Activated T-cell treated with anti-CD3 and anti-CD28 coated beads for 4 hours (primary cell): ENCODE measurements at places on chromosomes 4 and X.

DNA sequence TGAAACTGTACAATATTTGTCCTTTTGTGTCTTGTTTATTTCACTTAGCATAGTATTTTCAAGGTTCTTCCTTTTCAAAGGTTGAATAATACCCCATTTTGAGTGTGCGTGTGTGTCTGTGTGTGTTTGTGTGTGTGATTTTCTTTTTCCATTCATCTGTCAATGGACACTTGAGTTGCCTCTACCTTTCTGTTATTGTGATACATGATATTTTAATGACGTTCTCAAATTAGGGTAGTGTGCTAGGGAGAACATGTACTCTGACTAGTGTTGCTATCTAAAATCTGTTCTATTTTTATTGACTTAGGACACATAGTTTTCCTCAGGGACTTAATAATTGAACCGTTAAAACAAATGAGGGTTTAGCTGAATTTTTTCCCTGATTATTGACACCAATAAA, 9.9 kb downstream of the MMRN1 start:
- DNase-seq = no peak

DNA sequence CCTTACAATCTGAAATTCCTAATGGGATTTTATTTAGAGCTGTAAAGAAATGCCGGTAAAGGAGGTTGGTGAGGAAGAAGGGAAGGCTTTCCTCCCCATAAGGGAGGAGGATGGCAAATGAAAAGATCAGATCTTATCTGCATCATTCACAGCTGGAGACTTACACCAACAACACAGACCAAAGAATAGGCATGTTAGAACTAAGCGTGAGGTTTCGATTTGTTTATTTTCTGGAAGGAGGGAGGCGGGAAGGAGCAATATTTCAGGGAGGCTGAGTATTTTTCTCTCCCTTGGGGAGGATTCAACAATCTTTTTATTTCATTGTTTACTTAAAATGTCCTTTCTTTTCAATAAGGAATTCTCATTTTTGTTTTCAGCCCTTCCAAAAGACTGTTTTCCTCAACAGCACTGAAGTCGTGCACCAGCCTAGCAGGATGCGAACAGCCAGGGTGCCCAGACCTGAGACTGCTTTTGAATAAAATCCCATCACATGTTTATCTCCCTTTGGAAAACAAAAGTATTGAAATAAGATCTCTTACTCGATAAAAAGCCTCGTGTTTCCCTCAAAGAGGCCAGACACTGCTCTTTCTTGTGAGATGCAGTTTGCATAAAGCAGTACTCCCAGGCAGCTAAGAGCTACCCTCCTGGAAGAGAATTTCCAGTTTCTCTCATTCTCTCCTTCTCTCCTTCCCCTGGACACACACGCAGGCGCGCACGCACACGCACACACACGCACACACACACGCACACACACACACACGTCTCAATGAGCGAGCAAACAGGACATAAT, 236.1 kb downstream of the MGST2 start:
- DNase-seq = no peak

DNA sequence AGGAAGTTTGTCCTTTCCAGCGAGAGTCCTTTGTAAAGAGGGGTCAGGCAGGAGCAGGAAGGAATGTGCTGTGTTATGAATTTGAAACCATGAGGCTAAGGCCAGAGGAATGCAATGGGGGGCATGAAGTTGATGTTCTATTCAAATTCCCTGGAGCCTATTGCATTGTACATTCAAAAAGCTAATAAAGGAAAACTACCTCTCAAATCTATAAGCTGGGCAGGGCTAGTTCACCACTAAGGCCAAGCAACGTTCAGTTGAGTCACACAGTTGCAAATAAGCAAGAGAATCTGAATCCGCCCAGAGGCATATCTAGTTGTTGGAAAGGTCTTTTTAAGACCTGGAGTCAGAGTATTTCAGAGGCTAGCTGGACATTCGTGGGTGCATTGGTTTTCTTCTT, 148.3 kb downstream of the DCTD start:
- no peak for DNase-seq

GRCh38 chr4:150243932-150244331, 165.7 kb downstream of the DCLK2 start:
- no peak for DNase-seq

DNA sequence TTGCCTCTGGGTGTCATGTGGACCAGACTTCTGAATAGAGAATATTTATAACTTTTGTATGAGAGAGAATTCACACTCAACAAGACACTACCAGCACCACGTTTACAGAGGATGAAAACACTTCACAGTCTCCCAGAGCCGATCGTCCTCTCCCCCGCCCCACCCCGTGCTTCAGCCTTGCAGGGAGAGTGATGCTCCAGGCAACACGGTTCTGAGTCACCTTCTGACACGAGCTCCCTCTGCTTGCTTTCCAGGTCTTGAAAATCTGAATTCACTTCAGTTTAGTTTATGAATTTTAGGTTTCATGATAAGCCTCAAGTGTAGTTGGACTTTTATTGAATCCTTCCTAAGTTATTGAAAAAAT, 59.8 kb downstream of the CPLX1 start:
- DNase-seq = no peak

DNA sequence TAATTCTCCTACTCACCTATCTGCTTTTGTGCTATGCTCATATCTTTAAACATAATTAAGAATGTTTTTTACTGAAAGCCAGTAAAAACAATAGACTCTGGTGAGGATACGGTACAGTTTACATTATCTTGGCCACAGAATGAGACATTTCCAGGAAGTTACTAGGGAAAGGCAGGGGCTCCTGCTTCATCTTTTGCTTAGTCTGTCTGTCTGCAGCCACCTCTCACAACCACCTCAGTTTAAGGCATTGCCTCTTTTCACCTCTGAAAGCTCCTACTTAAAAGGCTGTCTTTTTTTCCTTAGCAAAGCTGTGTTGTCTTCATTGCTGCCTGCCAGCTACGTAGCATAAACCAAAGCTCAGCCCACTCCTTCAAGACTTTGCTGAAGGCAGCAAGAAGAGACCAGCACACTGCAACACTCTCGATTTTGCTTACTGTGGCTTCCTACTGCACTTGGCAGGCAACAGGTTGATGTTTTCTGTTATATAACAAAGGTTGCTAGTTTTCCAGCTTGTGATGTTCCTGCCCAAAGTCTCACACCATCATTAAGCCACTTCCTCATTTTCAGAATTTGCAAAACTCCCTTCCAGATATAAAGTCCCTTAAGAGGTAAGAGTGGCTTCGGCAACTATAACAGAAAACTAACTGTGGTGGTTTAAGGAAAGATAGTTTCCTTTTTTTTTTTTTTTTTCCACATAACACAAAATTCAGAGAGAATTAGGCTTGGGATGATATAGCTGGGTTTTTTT, 432.9 kb downstream of the GRXCR1 start:
- DNase-seq = no peak

DNA sequence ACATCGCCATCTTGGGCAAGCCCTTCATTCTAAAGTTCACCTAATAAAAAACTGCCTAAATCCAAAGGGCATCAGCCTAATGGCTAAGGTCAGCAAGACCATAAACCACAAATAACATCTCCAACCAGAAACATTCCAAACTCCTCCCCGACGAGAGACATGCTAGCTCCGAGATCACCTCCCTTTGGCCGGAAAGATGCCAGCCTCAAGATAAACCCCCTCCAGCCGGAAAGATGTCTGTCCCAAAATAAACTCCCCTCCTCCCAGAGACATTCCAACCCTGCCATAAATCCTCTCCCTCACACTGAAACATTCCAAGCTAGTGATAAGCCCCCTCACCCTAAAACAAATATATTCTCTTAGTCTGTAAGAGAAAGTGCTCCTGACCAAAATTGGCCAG, 13.3 kb upstream of the DYNLT3 start:
- no peak for DNase-seq

- no peak for DNase-seq
Measured at GRCh38 chr4:51963841-51964517, 56.2 kb downstream of the LRRC66 start.

GRCh38 chr4:73404042-73404441, at the start of gene ALB:
Gene ALB, plus strand, starts transcription at chr4:73404287. Its CDS starts 41 bp downstream, at chr4:73404328.
- no peak for DNase-seq

DNA sequence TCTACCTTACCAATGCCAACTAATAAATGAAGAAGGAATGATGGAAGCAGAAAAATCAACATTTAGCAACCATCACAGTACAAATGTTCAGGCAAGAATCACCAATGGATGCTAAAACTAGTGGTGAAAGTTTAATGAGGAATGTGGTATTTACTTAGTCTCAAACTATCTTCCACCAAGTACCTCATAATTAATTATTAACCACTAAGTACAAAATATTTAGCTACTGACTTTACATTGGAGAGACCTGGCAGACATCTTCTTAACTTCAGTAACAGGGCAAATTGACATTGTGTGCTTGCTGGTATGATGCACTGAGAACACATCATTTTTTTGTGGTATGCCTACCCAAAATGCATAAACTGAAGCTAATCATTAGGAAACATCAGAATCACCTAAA, 82.4 kb downstream of the DLG3 start:
- no peak for DNase-seq

DNA sequence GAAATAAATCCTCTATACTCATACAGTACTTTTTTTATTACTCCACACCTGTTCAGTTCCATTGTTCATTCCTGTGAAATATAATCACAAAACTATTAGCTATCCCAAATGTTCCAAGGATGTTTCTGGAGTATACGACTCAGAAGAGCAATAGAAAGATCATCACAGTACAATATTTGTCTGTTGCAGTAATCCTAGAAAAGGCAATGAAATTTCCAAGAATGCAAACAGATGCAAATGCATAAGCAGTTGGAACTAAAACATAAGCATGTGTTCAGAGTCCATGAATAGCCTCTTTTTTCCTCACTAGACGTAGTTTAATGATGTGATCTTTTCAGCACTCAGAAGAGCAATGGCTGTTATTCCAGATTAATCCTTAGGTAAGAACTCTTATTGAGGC, 55.2 kb downstream of the RTL3 start:
- DNase-seq = no peak

DNA sequence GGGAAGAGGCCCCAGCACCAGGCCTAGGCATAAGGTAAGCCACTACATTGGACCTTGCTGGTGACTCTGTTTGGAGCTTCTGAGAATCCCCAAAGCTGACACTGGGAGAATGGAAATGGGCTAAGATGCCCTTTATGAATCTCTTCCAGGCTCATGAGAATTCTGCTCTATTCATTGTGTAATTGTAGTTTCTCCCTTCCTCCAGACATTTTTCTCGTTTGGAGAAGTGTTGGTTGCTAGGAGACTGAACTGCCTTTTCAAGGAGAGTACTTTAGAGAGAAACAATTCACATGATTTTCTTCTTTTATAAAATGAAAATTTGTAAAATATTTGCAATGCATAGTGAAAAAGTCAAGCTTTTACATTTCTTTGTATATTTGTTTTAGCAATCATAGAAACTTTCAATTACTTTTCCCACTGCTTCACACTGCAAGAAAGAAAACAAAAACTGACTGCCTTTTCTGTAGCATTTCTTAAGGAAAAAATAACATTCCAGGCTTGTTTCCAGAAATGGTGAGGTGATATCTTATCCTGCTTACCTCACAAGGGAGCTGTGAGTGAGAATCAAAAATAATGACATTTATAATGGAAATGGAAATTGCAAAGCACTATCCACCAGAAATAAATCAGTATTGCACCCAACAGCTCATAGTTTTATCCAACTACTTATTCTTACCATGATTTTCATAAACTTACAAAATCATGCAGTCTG, 24.9 kb upstream of the DCHS2 start:
- no peak for DNase-seq

DNA sequence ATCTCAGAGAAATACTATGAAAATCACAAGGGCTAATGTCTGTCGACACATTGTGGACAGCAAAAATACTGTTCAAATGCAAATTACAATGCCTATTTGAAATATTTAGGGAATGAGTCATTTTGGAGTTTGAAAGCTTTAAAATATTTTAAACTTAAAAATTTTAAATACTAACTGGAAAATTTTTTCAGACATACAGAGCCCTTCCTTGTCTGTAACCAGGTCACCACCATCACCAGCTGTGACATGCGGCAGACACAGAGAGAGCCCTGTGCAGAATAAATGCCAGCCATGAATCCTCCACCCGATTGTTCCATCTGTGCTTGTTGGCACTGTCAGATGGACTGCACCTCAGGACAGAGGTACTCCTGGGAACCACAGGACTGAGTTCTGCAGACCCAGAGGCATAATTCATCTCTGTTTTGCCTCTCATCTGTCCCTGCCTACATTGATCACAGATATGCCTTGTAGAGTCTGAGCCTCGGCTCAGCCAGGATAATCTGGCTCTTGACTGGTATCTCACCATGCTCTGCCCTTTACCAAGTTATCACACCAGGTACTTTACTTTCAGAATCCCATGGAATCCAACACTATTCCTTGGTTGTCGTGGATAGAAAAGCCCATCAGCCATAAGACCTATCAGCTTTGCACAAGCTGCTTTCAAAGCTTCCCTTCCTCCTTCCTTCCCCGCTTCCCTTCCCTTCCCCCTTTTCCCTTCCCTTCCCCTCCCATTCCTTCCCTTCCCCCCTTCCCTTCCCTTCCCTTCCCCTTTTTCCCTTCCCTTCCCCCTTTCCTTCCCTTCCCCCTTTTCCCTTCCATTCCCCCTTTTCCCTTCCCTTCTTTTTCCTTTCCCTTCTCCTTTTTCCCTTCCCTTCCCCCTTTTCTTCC, 67.2 kb downstream of the TBC1D9 start:
- DNase-seq = no peak

DNA sequence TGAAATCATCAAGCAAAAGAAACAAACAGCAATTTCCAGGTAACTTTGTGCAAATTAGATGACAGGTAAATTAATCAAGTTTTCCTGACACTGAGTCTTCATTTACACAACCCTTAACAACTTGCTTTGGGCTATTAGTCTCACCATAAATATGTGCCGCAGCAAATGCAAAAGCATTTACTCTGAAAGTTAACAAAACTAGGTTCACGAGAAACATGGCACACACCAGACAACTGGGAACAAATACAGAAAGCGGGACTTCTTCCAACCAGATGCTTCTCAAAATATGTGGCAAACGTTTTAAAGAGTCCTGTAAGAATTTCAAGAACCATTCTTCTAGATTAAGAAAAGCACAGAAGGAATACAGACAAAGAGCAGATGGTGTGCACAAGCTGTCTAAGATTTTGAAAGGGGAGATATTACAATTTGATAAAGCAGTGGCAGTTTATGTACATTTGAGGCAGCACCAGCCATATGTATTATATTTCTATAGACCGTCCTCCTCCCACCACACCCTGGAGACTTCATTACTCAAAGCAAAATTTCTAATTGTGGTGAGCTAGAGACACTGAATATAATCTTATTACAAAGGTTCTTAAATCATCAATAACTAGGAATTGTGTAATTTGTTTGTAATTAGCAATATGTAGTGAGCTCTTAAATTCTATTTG, 192.5 kb upstream of the ADAMTS3 start:
- no peak for DNase-seq
